ENCODE measurements at places on chromosomes 3 and 15. TPM values are rescaled to one million over a fixed set of nuclear protein-coding genes. Genes with fewer than 3 reads are reported as not detected.

DNA sequence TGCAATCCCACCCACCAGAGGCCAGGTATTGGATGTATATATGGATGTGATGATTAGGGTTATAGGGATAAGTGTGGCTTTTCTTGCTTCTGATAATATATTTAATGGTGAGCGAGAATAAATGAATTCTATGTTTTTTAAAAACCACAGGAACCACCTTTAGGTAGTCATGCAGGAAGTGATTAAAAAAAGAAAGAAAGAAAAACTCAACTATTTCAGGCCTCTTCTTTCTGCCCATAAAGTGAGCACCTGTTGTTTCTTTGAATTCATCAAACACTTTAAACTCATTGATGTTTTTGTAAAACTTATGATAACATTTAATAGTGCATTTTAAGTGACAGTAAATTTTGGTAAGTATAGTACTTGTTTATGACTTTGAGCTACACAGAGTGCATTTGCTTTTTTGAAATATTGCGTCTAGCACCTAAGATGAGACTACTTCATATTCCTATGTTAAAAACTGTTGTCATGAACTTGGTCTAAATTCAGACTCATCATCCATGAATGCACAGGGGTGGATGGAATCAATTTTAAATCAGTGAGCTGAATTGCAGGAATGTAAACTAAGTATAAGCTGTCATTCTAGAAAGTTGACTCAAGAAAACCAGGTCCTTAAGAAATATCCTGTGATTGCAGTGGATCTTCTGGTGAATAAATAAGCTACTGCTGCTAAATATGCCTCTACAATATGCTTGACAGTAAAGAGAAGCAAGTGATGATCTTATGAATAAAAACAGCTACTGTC is 764.4 kb upstream of the NECTIN3 start:
- no peaks in the 10 kb centered on the region for H3K36me3 ChIP-seq
- H3K4me3 ChIP-seq, result no peak overlapping the region
- H3K27me3 ChIP-seq, result no peaks in the 10 kb centered on the region
- H3K4me1 ChIP-seq, result no peaks in the 10 kb centered on the region
- no peak overlapping the region for H3K27ac ChIP-seq

Gene IL5RA
- total RNA-seq, result not detected

DNA sequence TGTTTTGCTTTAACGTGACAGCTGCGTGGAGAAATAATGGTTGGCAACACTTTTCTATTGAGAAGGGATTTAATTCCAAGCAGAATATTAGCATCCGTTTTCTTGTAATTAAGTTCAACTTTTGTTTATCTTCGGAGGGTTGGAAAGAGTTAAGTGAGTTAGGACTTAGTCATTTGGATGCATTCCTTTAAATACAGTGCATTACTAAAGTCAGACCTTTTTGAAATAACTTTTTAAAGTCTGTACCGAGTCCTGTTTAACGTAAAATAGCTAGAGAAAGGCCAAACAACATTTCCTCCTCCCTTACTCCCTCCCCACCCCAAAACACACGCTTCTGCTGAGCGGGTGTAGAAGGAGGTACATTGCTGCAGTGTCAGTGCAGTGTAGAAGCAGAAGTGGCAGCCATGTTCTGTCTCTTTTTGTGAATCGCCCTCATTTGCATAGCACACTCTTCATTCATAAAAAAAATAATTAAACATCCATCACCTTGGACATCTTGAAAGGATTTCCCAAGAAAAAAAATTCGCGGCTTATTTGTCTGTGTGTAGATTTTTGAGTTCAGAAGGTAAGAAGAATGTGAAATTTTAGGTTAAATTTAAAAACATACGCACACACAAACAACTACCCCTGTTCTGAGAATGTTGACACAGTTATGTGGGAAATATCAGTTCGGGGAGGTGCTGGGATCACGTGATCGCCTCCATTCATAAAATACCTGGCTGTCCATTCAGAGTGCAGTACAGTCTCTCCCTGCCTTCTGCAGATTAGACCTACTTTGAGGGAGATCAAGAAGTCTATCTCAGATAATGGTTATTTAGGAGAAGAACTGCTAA is 1.6 kb downstream of the SPRED1 start:
- H3K27me3 ChIP-seq, result peaks cover 21% of the 10 kb centered on the region
- H3K4me3 ChIP-seq, result peak overlapping the region; percentile 100
- H3K36me3 ChIP-seq, result peaks cover 10% of the 10 kb centered on the region
- peak; percentile 8 for DNase-seq
- peak overlapping the region; percentile 97 for H3K27ac ChIP-seq
- peaks cover 34% of the 10 kb centered on the region for H3K4me1 ChIP-seq

DNA sequence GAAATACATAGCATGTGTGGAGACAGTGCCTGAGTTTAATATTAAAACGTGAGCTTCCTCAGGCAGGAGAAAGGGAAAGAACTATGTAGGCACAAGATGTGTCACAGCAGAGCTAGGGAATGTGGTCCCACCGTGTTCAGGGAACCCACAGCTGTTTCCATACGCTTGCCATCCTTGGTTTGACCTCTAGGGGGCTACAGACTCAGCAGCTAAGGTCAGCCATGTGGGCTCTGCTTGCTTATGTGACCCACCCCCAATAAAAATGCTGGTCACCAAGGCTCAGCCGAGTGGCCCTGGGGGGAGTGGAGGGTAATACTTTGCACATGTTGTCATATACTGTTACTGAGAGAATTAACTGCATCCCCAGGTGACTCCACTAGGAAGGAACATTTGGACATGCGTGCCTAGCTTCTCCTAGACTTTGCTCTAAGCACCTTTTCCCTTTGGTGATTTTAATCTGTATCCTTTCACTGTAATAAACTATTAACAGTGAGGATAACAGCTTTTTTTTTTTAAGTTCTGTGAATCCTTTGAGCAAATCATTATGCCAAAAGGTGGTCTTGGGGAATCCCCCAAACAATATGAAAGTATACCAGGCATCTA is 3.3 kb downstream of the TUBGCP5 start:
- peaks cover 12% of the 10 kb centered on the region for H3K36me3 ChIP-seq
- peaks cover 8% of the 10 kb centered on the region for H3K27me3 ChIP-seq
- H3K27ac ChIP-seq, result no peak overlapping the region

GRCh38 chr15:69679623-69680228 is 227.1 kb downstream of the RPLP1 start:
- no peak for DNase-seq
- peaks cover 5% of the 10 kb centered on the region for H3K36me3 ChIP-seq
- H3K4me3 ChIP-seq, result no peak overlapping the region

DNA sequence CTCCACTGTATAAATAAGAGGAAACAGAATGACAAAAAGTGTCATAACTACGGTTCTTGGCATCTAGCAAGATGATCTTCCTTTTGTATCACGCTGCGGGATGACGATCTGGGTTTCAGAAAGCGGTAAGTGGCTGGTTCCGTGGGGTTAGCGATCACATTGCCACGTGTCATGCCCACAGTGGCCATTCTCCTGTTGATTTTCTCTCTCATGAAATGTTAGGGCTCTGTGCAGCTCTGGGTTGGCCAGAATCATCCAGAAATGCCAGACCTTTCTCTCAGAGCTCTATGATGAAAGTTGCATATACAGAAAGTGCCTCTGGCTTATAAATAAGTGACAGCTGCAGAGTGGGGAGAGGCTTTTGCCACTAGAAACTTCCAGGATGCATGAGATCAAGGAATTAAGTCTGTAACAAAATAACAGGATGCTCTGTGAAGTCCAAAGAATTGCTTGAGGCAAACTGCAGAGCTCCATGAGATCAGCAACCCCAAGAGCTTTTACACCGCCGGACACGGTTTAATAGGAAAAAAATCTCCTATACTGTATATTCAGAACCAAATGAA is 71.6 kb downstream of the ABTB1 start:
- H3K27ac ChIP-seq, result no peak overlapping the region
- H3K36me3 ChIP-seq, result no peaks in the 10 kb centered on the region
- no peak overlapping the region for H3K4me3 ChIP-seq
- H3K27me3 ChIP-seq, result peaks cover 4% of the 10 kb centered on the region
- no peak for DNase-seq
- peaks cover 21% of the 10 kb centered on the region for H3K4me1 ChIP-seq

GRCh38 chr15:50247819-50248655 is 17.5 kb downstream of the HDC start:
- H3K36me3 ChIP-seq, result no peaks in the 10 kb centered on the region
- H3K4me3 ChIP-seq, result no peak overlapping the region
- H3K4me1 ChIP-seq, result no peaks in the 10 kb centered on the region
- DNase-seq, result no peak
- H3K27me3 ChIP-seq, result no peaks in the 10 kb centered on the region
- no peak overlapping the region for H3K27ac ChIP-seq

DNA sequence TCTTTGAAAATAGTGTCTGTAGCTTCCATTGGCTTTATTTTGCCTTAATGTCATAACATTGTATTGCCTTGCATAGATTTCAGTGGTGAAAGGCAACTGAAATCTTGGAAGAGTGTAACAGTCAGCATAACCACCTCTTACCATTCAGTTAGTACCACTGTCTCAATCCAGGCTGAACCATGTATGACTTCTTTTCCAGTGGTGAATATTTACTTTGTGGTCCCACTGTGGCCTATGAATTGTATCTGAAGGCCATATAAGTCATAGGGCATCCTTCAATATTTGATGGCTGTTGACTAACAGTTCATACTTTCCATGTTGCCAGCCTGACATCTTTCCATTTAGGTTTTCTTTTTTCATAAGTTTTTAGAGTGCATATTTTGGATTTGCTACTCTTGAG is 38.4 kb downstream of the MED12L start:
- no peaks in the 10 kb centered on the region for H3K4me1 ChIP-seq
- H3K36me3 ChIP-seq, result no peaks in the 10 kb centered on the region
- no peaks in the 10 kb centered on the region for H3K27me3 ChIP-seq
- no peak overlapping the region for H3K4me3 ChIP-seq
- no peak overlapping the region for H3K27ac ChIP-seq

Gene RASGRP1
- 0.49 TPM for total RNA-seq

- H3K4me3 ChIP-seq, result no peak overlapping the region
- H3K4me1 ChIP-seq, result peaks cover 11% of the 10 kb centered on the region
- no peaks in the 10 kb centered on the region for H3K36me3 ChIP-seq
- no peak overlapping the region for H3K27ac ChIP-seq
- DNase-seq, result no peak
These were observed 379.7 kb upstream of the TGFBR2 start for GRCh38 chr3:30226601-30227151.

- no peak overlapping the region for H3K4me3 ChIP-seq
- no peaks in the 10 kb centered on the region for H3K36me3 ChIP-seq
- no peak overlapping the region for H3K27ac ChIP-seq
- H3K27me3 ChIP-seq, result no peaks in the 10 kb centered on the region
- no peak for DNase-seq
These were observed 461.3 kb upstream of the RASGRP1 start for GRCh38 chr15:39025881-39026280.

Gene SMARCC1
- total RNA-seq, result 138 TPM

DNA sequence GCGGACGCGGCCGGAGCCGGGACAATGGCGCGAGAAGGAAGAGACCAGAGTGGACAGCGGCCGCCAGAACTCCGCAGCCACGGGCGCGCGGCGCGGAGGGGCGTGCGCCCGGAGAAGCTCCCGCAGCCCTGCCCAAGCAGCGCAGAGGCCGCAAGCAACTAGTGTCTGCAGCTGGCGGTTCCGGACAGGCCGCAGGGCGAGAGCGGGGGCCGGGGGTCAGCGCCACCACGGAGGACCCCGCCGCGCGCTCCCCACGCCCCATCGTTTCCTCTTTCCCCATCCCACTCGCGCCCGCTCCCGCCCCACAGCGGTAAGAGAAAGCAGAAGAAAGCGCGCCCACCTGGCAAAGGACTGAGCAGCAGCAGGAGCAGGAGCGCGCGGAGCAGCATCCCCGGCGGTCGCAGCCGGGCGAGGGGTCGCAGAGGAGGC is 440 bp downstream of the PRTG start:
- H3K4me1 ChIP-seq, result peaks cover 10% of the 10 kb centered on the region
- peak overlapping the region; percentile 90 for H3K4me3 ChIP-seq
- DNase-seq, result peak; percentile 49
- peaks cover 5% of the 10 kb centered on the region for H3K27me3 ChIP-seq

- H3K36me3 ChIP-seq, result peaks cover 5% of the 10 kb centered on the region
- H3K27ac ChIP-seq, result no peak overlapping the region
- no peaks in the 10 kb centered on the region for H3K27me3 ChIP-seq
These were observed 283.3 kb upstream of the TPRG1 start for GRCh38 chr3:188888321-188889053.

Gene ATP10A
- total RNA-seq, result 0.13 TPM

- H3K36me3 ChIP-seq, result peaks cover 14% of the 10 kb centered on the region
- no peak overlapping the region for H3K27ac ChIP-seq
- peaks cover 9% of the 10 kb centered on the region for H3K27me3 ChIP-seq
- no peak overlapping the region for H3K4me3 ChIP-seq
These were observed 230.7 kb upstream of the TPRG1 start for GRCh38 chr3:188941103-188941502.

Gene LRRIQ4
- total RNA-seq, result 0.38 TPM

DNA sequence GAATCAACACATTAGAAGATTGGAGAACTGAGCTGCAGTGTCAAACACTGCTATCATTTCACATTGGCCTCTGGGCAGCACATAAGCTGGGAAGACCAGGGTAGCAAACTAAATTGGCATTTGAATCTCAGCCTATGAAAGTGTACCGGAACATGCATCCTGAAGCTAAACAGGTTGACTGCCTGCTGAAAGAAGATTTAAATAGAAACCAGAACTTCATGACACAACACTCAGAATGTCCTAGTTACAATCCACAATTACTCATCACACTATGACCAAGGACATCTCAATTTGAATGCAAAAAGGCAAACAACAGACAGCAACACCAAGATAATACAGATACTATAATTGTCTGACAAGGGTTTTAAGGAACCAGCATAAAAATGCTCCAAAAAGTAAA is 26.2 kb downstream of the TM2D3 start:
- peaks cover 4% of the 10 kb centered on the region for H3K4me1 ChIP-seq
- no peaks in the 10 kb centered on the region for H3K27me3 ChIP-seq
- peaks cover 15% of the 10 kb centered on the region for H3K36me3 ChIP-seq
- no peak for DNase-seq
- no peak overlapping the region for H3K4me3 ChIP-seq

DNA sequence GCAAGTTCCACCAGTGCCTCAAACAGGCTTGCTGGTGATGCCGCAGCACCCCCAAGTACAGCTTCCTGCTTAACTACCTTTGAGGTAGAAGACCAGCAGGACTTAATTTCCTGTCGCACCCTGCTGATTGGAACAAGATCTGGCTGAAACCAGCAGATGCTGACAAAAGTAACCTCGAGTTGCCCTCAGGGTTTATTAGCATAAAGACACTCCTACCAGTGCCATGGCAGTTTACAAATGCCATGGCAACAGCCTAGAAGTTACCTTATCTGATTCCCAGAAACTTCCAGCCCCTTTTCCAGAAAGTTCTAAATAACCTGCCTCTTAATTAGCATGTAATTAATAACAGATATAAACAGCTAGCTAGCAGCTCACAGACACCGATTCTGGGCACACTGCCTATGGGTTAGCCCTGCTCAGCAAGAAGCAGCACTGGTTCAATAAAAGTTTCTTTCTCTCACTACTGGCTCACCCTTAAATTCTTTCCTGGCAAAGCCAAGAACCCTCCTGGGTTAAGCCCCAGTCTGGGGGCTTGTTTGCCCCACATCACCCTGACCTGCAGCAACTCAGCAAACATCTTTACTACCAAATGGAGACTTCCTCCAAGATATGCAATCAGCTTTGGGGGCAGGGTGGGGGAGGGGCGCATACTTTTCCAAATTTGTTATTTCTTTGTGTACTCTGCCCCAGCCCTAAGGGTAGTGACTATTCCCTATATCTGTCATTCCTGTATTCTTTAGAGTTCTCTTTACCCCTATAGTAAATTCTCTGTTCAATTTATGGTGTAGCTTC is 54.2 kb downstream of the MAP4 start:
- H3K4me1 ChIP-seq, result peaks cover 2% of the 10 kb centered on the region
- H3K27ac ChIP-seq, result no peak overlapping the region
- no peaks in the 10 kb centered on the region for H3K27me3 ChIP-seq
- peaks cover 3% of the 10 kb centered on the region for H3K36me3 ChIP-seq
- no peak overlapping the region for H3K4me3 ChIP-seq
- DNase-seq, result no peak

GRCh38 chr15:72983801-72984545 is 68.3 kb upstream of the NEO1 start:
- no peak overlapping the region for H3K4me3 ChIP-seq
- no peak for DNase-seq
- no peaks in the 10 kb centered on the region for H3K4me1 ChIP-seq
- no peaks in the 10 kb centered on the region for H3K27me3 ChIP-seq
- H3K27ac ChIP-seq, result no peak overlapping the region
- H3K36me3 ChIP-seq, result no peaks in the 10 kb centered on the region
